Caudate nucleus (tissue), 63 donors: ENCODE measurements at places on chromosomes 7 and 10.

DNA sequence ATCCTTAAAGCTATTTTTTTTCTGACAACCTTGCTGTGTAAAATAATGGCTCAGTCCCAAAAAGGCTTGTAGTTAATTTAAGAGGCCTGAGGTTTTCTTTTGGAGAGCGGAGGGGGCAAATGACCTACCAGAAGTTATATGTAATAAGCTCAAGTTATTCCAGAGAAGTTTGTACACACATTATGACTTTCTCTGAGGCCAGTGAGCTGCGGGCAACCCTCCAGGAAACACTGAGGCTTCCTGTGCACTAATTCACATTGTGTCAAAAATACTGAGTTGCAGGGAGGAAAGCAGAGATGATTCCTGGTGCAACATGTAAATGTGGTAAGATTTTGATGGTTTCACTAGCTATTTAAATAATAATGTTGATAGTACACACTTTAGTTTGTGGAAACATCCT, 188.6 kb downstream of the DIP2C start:
- no peak for DNase-seq

DNA sequence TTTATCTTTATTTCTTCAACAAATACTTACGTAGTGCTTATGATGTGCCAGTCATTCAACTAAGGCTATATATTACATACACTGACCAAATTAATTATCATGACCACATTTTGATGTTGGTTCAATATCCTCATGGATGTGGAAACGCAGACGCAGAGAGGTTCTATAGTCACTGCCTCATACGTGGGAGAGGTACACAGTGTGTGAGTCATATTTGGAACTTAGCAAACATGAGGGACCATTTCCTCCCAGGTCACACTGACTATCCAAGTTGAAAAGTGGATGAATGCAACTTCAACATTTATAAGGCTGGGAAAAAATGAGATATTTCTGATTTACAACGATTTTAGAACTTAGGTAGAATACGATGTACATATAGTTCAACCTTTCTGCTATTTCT, 113.6 kb downstream of the PRLHR start:
- no peak for DNase-seq

GRCh38 chr7:41974870-41975557, 262.0 kb downstream of the GLI3 start:
- DNase-seq, result no peak

DNA sequence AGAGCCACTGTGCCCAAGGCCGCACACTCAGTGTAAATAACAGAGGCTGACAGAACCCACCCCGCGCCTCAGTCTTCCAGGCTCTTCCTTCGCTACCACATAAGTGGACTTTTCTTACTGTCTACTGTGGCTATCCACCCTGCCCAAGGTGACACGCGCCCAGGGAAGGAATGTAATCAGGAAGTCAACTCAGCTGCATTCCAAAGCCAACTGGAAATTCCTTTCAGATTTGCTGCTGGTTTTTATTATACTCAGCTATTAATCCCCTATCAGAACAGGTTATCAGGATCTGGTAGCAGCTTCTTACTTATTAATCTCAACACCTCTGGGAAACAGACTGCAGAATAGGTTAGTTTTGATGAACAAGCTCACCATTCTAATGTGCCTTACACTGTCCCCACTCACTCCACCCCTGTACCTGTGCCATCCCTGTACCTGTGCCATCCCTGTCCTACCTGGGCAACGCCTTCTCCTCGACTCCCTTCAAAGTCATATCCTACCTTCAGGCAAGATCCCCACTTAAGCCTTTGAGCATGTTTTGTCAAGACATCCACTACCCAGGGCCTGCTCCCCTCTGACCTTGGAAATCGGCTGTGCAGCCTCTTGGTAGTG, 90.7 kb downstream of the NHLRC2 start:
- DNase-seq, result no peak

GRCh38 chr10:98086837-98087708, 47.4 kb upstream of the R3HCC1L start:
- DNase-seq, result no peak
